Germinal center (tissue), 1 donor: ENCODE measurements at places on chromosomes 4 and X.

DNA sequence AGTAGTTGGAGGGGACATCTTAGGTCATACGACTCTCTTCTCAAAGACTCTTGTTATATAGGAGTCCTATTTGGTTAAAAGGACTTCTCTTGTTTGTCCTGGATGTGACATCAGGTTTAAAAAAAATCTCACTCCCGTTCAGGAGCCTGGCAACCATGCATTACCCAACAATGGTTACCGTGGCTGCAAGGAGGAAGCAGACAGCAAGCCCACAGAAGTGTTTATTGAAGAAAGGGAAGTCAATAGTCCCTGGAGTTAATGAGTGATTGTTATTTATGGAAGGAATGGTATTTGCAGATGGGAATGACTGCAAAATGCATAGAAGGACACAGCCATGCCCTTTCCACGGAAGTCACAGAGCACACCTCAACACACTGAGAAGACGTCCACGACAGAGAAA lies 75.9 kb upstream of the ENPP6 start:
- no peak for DNase-seq

GRCh38 chr4:15598644-15599043 lies 56.5 kb downstream of the FBXL5 start:
- no peak for DNase-seq

- DNase-seq = no peak
Measured at GRCh38 chrX:136630881-136631280, 17.1 kb upstream of the CD40LG start.

GRCh38 chr4:83207497-83208101 lies 77.0 kb downstream of the COQ2 start:
- DNase-seq = no peak

- no peak for DNase-seq
Measured at GRCh38 chrX:134512566-134512965, 52.6 kb downstream of the HPRT1 start.

DNA sequence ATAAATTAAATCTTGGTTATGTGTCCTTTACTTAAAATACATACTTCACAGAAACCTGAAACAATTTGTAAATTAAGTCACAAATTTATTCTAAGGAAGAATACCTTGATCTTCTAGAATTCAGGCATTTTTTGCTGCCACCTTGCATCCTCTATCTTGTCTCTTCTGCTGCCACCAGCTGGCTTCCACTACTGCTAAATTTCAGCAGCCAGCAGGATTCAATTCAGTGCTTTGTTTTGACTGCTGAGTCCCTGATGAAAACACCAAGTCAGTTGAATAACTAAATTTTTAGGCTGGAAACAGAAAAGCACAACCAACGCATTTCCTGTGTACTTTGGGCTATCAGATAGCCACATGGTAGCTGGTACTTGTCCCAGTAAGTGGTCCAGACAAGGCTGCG lies 2.4 kb upstream of the MBTPS2 start:
- DNase-seq = no peak

DNA sequence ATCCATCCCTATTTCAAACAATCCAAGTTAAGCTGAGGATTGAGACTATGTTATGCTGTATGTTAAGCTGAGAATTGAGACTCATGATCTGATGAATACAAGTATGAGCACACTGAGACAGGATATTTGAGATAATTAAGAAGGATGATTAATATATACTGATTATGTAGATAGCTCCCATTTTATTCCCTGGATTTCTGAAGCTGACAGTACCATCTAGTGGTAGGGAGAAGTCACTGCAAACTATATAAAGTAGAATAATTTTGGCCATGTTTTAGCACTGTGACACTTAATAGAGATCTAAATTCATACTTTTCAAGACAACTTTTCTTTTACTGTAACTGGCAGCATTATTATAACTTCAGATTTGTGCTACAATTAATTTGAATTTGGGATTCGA lies 63.8 kb upstream of the HPRT1 start:
- no peak for DNase-seq
